Caki2 (cell line): ENCODE measurements at places on chromosomes 1 and 21. TPM values are rescaled to one million over a fixed set of nuclear protein-coding genes. Genes with fewer than 3 reads are reported as not detected.
A peak's percentile ranks its signal among the peaks of the same experiment; 100 is the strongest.

- DNase-seq, result no peak
Measured at GRCh38 chr1:241838897-241839296, 9.1 kb upstream of the EXO1 start.

DNA sequence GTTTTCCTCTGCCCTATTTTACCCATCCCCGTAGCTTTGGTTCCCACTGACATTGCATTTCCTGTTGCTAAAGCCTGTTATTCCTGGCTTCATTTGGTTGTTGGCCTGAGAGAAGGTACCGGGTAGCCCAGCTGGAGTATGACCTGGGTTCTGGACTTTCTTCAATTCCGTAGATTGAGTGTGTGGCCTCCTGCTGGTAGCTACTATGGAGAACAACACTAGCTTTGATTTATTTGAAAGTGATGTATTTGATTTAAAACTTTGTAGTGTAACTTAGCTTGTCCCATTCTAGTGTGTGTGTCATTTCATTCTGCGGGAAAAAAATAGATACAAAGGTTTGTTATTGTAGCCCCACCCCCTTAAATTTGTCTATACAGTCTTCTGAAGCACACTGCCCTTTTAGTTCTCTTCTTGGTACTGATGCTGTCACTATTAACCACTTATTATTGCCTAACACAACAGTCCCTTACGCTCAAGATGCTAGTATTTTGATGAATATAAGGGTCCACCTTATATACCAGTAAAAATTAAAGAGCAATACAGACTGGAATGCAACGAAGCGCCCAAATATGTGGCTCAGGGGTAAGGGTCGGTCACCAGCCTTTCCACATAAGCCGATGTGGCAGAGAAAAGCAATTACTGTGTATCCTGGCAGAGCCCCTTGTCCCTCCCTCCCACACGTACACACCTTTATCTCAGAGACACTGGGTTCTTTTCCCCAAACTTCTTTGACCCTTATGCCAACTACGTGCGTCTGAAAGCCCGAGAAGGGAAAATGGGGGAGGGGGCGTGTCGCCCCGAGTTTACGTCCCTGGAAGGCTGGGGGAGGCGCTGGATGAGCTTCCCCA, 643 bp upstream of the MOV10 start:
- peak; percentile 45 for DNase-seq

GRCh38 chr1:150012611-150013010, 2.1 kb upstream of the OTUD7B start:
- no peak for DNase-seq

DNA sequence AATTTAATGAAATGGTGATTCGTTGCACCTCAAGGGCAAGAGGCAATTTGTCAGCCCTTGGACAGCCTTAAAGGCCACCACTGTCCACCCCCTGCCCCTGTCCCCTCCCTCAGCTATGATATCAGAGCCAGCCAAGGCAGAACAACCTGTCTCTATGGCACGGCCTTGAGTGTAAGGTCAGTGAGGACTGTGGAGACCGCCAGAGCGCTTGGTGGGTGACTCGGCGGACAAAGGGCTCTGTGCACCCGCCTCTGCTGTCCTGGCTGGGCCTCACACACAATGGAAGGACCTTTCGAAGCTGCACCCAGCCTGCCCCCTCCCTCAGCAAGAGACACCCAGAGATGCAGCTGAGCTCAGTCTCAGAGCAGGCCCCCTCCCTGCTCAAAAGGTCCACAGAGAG, 50.6 kb downstream of the SDC3 start:
- DNase-seq, result no peak

SERPINC1 gene
- total RNA-seq, result 1.3 TPM in 1 of 2 replicates, not detected in the other

DNA sequence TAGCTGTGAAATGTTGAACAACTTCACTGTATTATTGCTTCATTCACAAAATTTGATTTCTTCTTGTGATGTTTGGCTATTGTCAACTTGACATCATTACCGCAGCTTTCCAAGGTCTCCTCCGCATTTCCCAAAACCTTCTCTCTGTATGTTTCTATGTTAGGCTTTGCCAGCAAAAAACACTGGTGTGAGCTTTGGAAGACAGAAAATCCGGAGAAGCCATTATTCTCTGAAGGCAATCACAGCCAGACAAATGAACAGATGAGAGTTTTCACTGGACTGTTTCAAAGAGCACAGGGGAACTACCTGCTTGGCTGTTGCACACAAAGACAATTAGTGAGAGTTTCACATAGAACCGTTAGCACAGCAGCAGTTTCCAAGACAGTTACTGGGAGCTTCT, 609.6 kb downstream of the BRINP3 start:
- DNase-seq, result no peak

GRCh38 chr1:115908565-115909274, 67.6 kb upstream of the SLC22A15 start:
- DNase-seq, result no peak

- DNase-seq, result peak; percentile 19
Measured at GRCh38 chr1:68918563-68918962, 421.7 kb upstream of the DEPDC1 start.

- no peak for DNase-seq
Measured at GRCh38 chr1:76613886-76614285, 253.4 kb upstream of the ST6GALNAC5 start.

DNA sequence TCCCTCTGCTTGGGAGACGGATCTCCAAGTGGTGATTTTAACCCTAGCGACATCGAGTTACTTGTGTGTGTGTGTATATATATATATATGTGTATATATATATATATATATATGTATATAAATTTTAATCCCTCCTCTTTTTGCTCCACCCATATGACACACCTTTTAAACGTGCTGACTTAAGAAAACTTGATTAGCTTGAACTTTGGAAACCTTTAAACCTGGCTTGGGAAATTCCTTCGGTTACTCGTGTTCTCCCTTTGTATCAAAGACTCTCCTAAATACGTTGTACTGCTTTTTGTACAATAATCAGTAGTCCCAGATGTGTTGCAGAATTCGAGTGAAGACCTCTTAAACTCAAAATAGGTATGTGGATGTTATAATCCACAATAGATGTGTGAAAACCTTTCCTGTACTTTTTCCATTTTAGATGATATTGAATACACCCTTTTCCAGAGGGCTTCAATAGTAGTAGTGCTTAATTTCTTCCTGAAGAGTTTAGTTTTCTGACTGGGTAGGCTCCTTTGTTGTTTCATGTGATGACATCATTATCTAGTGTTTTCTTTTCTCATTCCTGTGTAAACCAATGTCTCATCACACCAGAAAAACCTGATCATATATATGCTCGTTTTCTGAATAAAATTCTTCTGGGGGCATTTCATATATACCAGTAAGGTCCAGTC, 1.4 kb downstream of the RNF11 start:
- peak; percentile 40 for DNase-seq

- peak; percentile 45 for DNase-seq
Measured at GRCh38 chr1:1020000-1020404, at the start of gene AGRN. Gene AGRN (plus strand): TSS chr1:1020120. CDS start chr1:1020173, 53 bp downstream.

- DNase-seq, result peak; percentile 43
Measured at GRCh38 chr1:35717911-35718476, 690 bp downstream of the C1orf216 start.

DNA sequence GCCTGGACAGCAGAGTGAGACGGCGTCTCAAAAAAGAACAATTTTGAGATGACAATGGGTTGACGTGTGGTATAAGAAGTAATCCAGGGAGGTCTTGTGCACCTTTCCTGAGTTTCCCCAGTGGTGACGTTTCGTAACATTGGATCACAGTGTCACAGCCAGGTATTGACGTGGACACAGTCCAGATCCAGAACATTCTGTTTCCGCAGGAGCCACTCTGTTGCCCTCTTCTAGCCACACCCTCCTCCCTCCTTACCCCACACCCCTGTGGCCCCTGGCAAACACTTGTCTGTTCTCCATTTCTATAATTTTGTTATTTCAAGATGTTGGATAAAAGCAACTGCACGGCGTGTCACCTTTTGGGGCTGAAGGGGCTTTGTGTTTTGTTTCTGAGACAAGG, 6.5 kb upstream of the TRAPPC10 start:
- no peak for DNase-seq

- DNase-seq, result peak; percentile 82
Measured at GRCh38 chr1:167909691-167910180, 4.2 kb downstream of the ADCY10 start.

GRCh38 chr21:31426235-31426797, 82.3 kb upstream of the TIAM1 start:
- DNase-seq, result no peak

LIPI gene
- total RNA-seq, result not detected in 2 replicates

DNA sequence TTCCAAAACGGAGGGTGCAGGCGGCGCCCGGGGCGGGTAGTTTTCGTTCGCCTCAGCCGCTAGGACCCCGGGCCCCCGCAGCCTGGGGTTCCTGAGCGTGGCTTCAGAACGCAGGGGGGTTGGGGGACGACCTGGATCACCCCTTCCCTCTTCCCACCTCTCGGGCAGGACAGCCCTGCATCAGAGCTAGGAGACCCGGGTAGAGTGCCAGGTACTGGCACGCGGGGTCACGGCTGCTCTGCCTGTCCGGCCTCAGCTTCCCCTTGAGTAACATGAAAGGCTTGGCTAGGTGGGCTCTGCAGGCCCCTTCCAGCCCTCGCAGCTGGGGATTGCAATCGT, 484 bp downstream of the DFFB start:
- peak; percentile 2 for DNase-seq

SPRR2A gene
- not detected in 2 replicates for total RNA-seq

- no peak for DNase-seq
Measured at GRCh38 chr1:206792939-206793607, 20.8 kb upstream of the IL10 start.

GRCh38 chr1:180167721-180168467, 13.2 kb downstream of the QSOX1 start:
- peak; percentile 97 for DNase-seq

DNA sequence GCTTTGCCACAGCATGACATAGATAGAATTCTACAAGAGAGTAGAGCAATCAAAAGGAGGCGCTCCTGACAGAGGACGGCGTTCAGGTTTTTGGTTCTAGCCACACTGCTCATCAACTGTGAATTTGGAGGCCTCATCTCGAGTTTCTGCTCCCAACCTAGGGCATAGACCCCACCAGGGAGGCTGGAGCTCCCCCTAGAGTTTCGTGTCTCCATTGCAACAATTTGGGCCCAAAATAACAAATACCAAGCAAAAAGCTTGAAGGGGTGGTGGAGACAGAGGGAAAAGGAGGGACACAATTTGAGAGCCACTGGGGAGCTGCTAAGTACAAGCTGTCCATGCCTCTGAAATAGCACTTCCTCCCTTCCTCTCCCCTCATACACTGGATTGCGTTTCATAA, 297.0 kb downstream of the GPATCH2 start:
- DNase-seq, result no peak

- no peak for DNase-seq
Measured at GRCh38 chr1:221994939-221995338, 253.1 kb upstream of the DUSP10 start.

- no peak for DNase-seq
Measured at GRCh38 chr1:37704966-37705365, 12.7 kb downstream of the CDCA8 start.

- DNase-seq, result no peak
Measured at GRCh38 chr1:54859700-54860391, 27.1 kb downstream of the DHCR24 start.

DNA sequence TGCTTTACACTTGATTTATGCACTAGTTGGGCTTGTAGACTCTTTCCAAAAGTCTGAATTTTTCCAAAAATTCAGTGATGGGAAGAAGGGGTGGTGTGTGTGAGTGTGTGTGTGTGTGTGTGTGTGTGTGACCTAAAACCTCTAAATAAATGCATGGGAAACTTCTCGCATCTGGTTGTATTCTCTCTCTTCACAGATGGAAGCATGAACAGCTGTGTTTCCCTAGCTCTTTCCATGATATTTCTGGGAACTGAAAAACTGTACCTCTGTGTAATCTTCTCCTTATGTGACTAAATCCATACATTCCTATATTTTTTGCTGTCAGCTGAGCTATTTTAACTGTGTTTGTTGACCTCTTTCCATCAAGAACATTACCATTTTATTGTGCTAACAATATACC, 26.2 kb upstream of the CYYR1 start:
- no peak for DNase-seq

GRCh38 chr1:110205591-110206155, 4.4 kb upstream of the KCNC4 start:
- DNase-seq, result no peak

DNA sequence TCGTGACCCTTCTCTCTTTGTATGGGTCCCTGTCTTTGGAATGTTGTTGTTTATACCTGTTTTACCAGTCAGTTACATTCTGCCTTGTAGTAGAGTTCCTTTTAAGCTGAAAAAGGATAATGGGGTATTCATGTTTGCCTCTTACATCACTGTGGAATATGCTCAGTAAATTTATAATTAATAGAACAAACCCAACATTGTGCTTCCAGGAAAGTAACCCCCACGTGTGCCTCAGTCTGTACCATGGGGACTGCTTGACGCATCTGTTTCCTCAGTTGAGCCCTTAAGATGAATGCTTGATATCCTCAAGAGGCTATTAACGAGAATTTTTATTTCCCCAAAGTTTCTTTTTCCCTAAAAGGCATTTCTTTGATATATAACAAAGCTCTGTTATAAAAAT, 73.4 kb downstream of the ST6GALNAC3 start:
- no peak for DNase-seq

KCNK2 gene
- total RNA-seq, result 2.3 and 7.6 TPM in 2 replicates

- DNase-seq, result no peak
Measured at GRCh38 chr1:212301580-212301979, 16.4 kb downstream of the PPP2R5A start.

ACTA1 gene
- 7.4 TPM in 1 of 2 replicates, not detected in the other for total RNA-seq

DNA sequence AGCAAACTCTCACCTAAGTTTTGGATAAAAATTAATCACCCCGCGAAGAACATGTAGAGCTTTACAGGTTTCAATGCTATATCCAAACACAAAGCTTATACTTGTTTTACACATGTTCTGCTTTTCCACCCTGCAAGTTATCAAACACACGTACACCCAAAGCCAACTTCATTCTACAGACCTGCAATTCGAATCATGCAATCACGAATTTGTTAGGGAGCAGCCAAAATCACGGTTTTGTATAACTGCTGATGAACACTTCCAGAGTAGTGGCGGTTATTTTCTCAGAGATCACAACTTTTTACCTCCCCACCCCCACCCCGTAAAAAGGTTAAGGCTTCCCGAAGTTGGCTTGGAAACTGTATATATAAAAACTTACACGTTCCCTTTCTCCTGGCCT, 1.4 kb downstream of the HMGN1 start:
- DNase-seq, result no peak

GRCh38 chr1:2969845-2970291, 51.4 kb upstream of the ACTRT2 start:
- DNase-seq, result no peak

- no peak for DNase-seq
Measured at GRCh38 chr1:86184426-86184825, 27.9 kb upstream of the COL24A1 start.

- no peak for DNase-seq
Measured at GRCh38 chr21:25313829-25314228, 293.5 kb downstream of the MRPL39 start.

- DNase-seq, result no peak
Measured at GRCh38 chr1:208115924-208116640, 128.1 kb downstream of the PLXNA2 start.
